ENCODE measurements at places on chromosomes 2 and 18.

GRCh38 chr2:72214429-72215143 is 66.9 kb upstream of the CYP26B1 start:
- no peak overlapping the region for H3K4me3 ChIP-seq
- H3K27me3 ChIP-seq, result no peaks in the 10 kb centered on the region
- no peak overlapping the region for H3K27ac ChIP-seq
- no peaks in the 10 kb centered on the region for H3K36me3 ChIP-seq

- no peak overlapping the region for H3K4me3 ChIP-seq
- DNase-seq, result no peak
- peaks cover 2% of the 10 kb centered on the region for H3K36me3 ChIP-seq
- H3K27ac ChIP-seq, result no peak overlapping the region
- no peaks in the 10 kb centered on the region for H3K27me3 ChIP-seq
Observed at GRCh38 chr2:47145466-47145865, 9.6 kb downstream of the STPG4 start.

DNA sequence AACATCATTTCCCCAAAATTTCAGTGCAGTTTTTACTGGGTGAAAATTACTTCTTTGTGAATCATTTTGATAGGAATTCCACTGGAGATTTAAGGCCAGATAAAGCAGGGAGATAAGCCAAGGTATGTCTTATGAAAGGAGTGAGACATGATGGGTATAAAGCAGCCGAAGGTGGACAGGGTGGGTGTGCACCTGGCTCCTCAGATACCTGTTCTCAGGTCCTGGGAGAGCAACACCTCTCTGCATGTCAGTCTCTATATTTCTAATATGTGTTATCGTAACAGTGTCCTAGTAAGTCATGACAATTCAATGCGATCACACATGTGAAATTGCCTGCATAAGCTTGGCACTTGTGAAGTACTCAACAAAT is 768.8 kb downstream of the RNF144A start:
- no peak overlapping the region for H3K4me3 ChIP-seq
- H3K36me3 ChIP-seq, result no peaks in the 10 kb centered on the region
- H3K27me3 ChIP-seq, result no peaks in the 10 kb centered on the region
- no peak overlapping the region for H3K27ac ChIP-seq
- DNase-seq, result no peak

DNA sequence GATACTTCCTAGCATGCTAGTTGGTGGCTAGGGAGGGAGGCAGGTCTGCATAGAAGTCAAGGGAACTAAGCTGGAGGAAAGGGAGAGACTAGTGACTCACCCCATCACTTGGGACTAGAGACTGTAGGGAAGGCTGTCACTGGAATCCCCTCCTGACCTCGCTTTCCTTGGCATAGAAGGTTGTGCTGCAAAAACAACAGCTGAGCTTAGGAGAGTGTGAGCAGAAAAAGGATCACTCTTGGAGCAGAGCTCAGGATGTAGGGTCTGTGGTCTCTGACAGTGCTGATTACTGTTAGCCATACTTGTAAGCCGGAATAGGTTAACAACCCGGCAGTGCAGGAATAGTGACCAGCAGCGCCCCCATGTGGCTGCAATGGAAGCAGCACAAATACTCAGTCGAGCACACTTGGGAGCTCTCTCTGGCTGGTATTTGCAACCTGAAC is 66.9 kb upstream of the SMAD2 start:
- no peaks in the 10 kb centered on the region for H3K4me1 ChIP-seq
- no peaks in the 10 kb centered on the region for H3K36me3 ChIP-seq
- H3K27me3 ChIP-seq, result no peaks in the 10 kb centered on the region
- no peak overlapping the region for H3K4me3 ChIP-seq
- peak; percentile 14 for DNase-seq

DNA sequence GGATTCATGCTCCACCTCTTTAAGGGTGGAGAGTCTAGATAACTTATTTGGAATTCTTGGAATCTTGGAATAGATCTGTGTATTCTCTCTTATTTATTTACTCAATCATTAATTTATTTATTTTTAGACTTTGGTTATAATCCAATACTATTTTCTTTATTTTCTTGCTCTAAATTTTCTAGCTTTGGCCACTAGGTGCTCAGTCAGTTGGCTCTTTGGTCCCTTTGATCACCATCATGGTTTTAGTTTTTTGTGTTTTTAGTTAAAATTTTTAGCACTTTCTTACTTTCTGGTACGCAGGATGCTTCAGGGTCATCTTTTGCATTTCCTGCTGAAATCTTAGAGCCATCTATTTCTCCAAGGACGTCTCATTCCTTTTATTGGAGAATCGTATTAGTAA is 5.2 kb upstream of the PLEK start:
- H3K27ac ChIP-seq, result no peak overlapping the region
- no peaks in the 10 kb centered on the region for H3K4me1 ChIP-seq
- no peaks in the 10 kb centered on the region for H3K27me3 ChIP-seq
- DNase-seq, result no peak

- no peak overlapping the region for H3K27ac ChIP-seq
- no peaks in the 10 kb centered on the region for H3K27me3 ChIP-seq
- H3K4me1 ChIP-seq, result no peaks in the 10 kb centered on the region
- no peak for DNase-seq
- H3K4me3 ChIP-seq, result no peak overlapping the region
Observed at GRCh38 chr2:198042189-198042588, 237.8 kb downstream of the PLCL1 start.

GRCh38 chr2:96150791-96151594 is 5.8 kb upstream of the DUSP2 start:
- no peaks in the 10 kb centered on the region for H3K27me3 ChIP-seq
- H3K36me3 ChIP-seq, result no peaks in the 10 kb centered on the region
- H3K4me3 ChIP-seq, result no peak overlapping the region

- H3K4me3 ChIP-seq, result no peak overlapping the region
- no peak overlapping the region for H3K27ac ChIP-seq
- no peaks in the 10 kb centered on the region for H3K27me3 ChIP-seq
- H3K36me3 ChIP-seq, result no peaks in the 10 kb centered on the region
- no peak for DNase-seq
Observed at GRCh38 chr18:8562070-8562469, 47.2 kb upstream of the RAB12 start.

DNA sequence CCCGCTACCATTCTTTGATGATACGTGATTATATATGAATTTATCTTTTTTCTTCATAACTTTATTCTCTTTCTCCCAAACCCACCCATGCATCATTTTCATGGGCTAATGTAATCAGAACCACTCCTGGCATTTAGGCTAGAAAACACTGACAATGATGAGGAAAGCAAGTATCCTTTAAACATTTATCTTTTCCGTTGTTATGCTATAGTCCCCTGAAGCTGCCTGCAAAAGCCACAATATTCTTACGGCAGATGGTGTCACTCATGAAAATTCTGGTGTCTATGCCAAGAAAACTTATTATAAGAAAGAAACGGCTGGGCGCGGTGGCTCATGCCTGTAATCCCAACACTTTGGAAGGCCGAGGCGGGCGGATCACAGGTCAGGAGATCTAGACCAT is 221.8 kb upstream of the CTAGE1 start:
- no peaks in the 10 kb centered on the region for H3K27me3 ChIP-seq
- DNase-seq, result no peak
- H3K36me3 ChIP-seq, result no peaks in the 10 kb centered on the region
- H3K4me3 ChIP-seq, result no peak overlapping the region
- no peak overlapping the region for H3K27ac ChIP-seq

DNA sequence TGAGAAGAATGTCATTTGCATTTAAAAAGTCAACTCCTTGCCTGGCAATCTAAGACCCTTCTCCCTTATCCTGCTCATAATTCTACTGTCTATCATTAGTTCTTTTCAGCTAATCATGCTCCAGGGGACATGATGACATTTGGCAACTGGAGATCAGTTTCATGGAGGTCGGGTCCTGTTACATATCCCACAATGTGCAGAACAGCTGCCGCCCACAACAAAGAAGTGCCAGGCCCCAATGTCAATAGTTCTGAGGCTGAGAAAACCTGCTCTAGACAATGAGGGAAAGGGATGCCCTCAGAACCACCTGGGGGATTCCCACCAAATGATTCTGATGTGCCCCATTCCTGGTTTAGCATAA is 53.4 kb upstream of the IL1RL1 start:
- no peaks in the 10 kb centered on the region for H3K27me3 ChIP-seq
- no peaks in the 10 kb centered on the region for H3K36me3 ChIP-seq
- no peak overlapping the region for H3K4me3 ChIP-seq
- DNase-seq, result no peak
- H3K27ac ChIP-seq, result no peak overlapping the region

DNA sequence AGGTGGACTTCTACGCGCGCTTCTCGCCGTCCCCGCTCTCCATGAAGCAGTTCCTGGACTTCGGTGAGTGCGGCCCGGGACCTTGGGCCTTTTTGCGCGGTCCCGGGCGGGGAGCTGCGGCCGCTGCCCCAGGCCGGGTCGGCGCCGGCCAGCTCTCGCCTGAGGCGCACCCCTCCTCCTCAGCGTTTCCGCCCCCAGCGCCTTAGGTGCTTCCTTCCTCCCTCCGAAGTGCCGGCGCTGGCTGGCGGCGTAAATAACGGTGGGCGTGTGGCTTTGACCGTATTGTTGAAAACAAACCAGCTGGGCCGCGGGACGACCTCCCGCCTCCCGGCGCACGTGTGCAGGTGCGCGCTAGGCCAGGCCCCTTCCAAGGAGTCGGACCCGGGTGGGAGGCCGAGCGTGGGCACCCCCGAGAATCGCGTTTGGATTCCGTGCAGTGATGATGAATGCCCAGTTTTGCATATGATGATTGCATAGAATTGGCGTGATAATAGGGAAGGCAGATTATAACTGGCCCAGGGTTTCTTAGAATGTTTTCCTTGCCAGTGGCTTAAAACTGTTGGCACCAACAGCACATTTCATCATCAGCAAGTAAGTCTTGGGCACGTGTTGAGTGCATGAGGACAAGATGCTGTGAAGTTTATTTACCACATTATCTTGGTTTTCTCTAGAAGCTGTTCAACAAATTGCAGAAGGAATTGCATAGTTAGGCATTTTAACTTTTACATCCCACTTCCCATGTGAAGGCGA is 569 bp downstream of the PDK1 start:
- peak; percentile 80 for DNase-seq
- no peaks in the 10 kb centered on the region for H3K27me3 ChIP-seq
- H3K27ac ChIP-seq, result peak overlapping the region; percentile 87
- H3K36me3 ChIP-seq, result no peaks in the 10 kb centered on the region
- H3K4me1 ChIP-seq, result no peaks in the 10 kb centered on the region

DNA sequence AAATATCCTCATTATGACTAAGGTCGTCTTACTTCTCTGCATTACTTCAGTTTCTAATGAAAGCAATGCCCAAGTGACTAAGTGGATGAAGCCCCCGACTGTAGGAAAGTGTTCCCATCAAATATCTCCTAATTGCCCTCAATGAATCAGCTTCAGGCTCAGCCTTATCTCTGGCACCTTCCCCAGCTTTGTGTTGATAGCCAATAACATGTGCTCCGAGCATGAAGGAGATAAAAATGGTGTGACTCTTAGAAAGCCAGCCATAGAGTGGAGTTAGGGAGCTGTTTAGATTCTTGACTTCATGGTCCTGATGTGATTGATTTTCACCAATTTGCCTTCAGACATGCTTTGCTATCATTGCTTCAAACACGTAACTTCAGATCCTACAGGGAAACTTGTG is 339.2 kb upstream of the NRP2 start:
- no peak for DNase-seq
- H3K4me3 ChIP-seq, result no peak overlapping the region
- no peaks in the 10 kb centered on the region for H3K36me3 ChIP-seq
- no peak overlapping the region for H3K27ac ChIP-seq
- no peaks in the 10 kb centered on the region for H3K27me3 ChIP-seq

DNA sequence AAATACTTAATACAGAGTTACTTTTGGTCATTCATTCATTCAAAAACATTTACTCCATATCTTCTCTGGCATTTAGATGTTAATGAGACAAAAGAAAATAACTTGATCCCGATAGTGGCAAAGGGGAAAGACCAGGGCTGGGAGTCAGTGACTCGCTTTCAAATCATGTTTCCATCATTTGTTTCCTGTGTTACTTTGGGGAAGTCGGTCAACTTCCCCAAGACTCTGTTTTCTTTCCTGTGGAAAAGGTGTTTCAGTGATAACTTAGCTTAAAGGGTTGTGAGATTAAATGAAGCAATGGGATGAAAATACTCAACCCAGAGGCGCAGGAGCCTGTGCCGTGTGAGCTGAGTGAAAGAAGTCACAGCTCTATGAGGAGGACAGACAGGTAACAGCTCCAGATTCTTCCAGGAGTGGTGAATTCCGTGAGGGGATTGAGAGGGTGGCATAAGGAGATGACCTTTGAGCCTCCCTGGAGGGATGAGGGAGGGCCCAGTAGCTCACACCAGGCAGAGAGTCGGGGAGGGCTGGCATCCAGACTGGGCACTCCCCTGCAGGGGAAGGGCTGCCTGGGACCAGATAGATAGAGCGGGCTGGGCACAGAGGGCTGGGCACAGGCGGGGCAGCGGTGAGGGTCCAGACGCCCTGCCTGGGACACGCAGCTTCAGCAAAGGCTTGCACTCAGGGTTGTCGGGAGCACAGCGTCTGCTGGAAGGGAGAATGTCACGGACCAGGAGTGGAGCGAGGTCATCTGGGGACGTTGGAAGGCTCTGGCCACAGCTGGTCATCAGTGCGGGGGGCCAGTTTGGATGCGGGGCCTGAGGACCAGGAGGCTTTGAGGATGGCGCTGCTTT is 70.1 kb downstream of the TSHZ1 start:
- no peak overlapping the region for H3K27ac ChIP-seq
- H3K4me1 ChIP-seq, result no peaks in the 10 kb centered on the region

DNA sequence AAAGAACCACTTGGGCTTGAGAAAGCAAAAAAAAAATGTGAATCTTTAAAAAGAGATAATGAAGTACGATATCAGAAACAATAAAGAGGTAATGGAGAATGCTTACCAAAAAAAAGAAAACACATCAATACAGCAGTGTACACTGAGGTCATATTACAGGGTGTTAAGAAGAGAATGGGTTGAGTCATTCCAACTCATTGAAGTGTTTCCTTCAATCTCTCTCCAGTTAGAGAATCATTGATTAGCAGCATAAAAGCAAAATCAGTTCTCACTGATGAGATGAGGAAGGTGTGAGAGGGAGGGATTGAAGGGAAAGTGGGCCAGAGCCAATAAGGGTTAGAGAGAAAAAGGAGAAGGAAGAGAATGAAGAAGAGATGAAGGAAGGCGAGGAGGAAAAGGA is 43.9 kb upstream of the SGPP2 start:
- no peak overlapping the region for H3K27ac ChIP-seq
- no peaks in the 10 kb centered on the region for H3K27me3 ChIP-seq
- DNase-seq, result no peak

GRCh38 chr2:151053661-151053990 is 208.0 kb downstream of the RBM43 start:
- no peaks in the 10 kb centered on the region for H3K36me3 ChIP-seq
- no peak overlapping the region for H3K4me3 ChIP-seq
- H3K27me3 ChIP-seq, result no peaks in the 10 kb centered on the region
- H3K27ac ChIP-seq, result no peak overlapping the region
- H3K4me1 ChIP-seq, result no peaks in the 10 kb centered on the region
- no peak for DNase-seq

Measured in Peyer's patch (tissue), 4 donors.